Smooth muscle cell of trachea (primary cell): ENCODE measurements at places on chromosomes 11 and 22. TPM values are rescaled to one million over a fixed set of nuclear protein-coding genes. Genes with fewer than 3 reads are reported as not detected.

CLTCL1 gene
- total RNA-seq = 9.1 and 9.6 TPM in 2 replicates

KCNK4 gene
- 0.17 TPM in 1 of 2 replicates, not detected in the other for total RNA-seq

PISD gene
- 32.6 and 33.6 TPM in 2 replicates for total RNA-seq

GDPD4 gene
- total RNA-seq = 0.17 TPM in 1 of 2 replicates, not detected in the other

DERL3 gene
- 0.17 TPM in 1 of 2 replicates, not detected in the other for total RNA-seq

OR8B8 gene
- not detected in 2 replicates for total RNA-seq

VPREB3 gene
- total RNA-seq = 0.50 TPM in 1 of 2 replicates, not detected in the other

MRGPRG gene
- not detected in 2 replicates for total RNA-seq

MS4A7 gene
- total RNA-seq = not detected in 2 replicates

C11orf52 gene
- total RNA-seq = 0.66 TPM in 1 of 2 replicates, not detected in the other

RNF169 gene
- 25.7 and 27.1 TPM in 2 replicates for total RNA-seq

ALKBH8 gene
- total RNA-seq = 7.3 and 11.5 TPM in 2 replicates

OR2AT4 gene
- total RNA-seq = not detected in 2 replicates

HNRNPUL2 gene
- total RNA-seq = 9.6 and 18.3 TPM in 2 replicates

CLDN5 gene
- total RNA-seq = 0.17 and 2.2 TPM in 2 replicates

DSCAML1 gene
- under 0.01 TPM in 1 of 2 replicates, not detected in the other for total RNA-seq

GGTLC2 gene
- not detected in 2 replicates for total RNA-seq

CHRM4 gene
- total RNA-seq = 0.15 and 0.33 TPM in 2 replicates

MS4A4E gene
- total RNA-seq = not detected in 2 replicates

MS4A1 gene
- not detected in 2 replicates for total RNA-seq

PATE2 gene
- 0.29 and 0.66 TPM in 2 replicates for total RNA-seq

TRIM48 gene
- not detected in 2 replicates for total RNA-seq

MLC1 gene
- total RNA-seq = under 0.01 TPM in 1 of 2 replicates, not detected in the other

CTSD gene
- 228 and 489 TPM in 2 replicates for total RNA-seq

MS4A14 gene
- not detected in 2 replicates for total RNA-seq

MUC6 gene
- total RNA-seq = under 0.01 TPM in 1 of 2 replicates, not detected in the other

SNX19 gene
- 85.8 and 112 TPM in 2 replicates for total RNA-seq

RHOD gene
- 9.7 and 20.2 TPM in 2 replicates for total RNA-seq

TRIM51 gene
- total RNA-seq = not detected in 2 replicates

CD6 gene
- total RNA-seq = 0.66 TPM in 1 of 2 replicates, not detected in the other

CD3E gene
- total RNA-seq = not detected in 2 replicates

NCF4 gene
- total RNA-seq = not detected in 2 replicates

SAA1 gene
- total RNA-seq = not detected in 2 replicates

XRCC6 gene
- 298 and 490 TPM in 2 replicates for total RNA-seq

CEND1 gene
- total RNA-seq = 2.2 and 2.8 TPM in 2 replicates

KIF18A gene
- total RNA-seq = 3.1 and 22.8 TPM in 2 replicates

PMM1 gene
- total RNA-seq = 34.4 and 45.1 TPM in 2 replicates

MUC15 gene
- total RNA-seq = not detected in 2 replicates

SSTR3 gene
- total RNA-seq = 0.33 TPM in 1 of 2 replicates, not detected in the other

PYGM gene
- total RNA-seq = 1.3 and 2.2 TPM in 2 replicates

NPAS4 gene
- 0.29 TPM in 1 of 2 replicates, not detected in the other for total RNA-seq

USP2 gene
- total RNA-seq = 0.29 and 0.83 TPM in 2 replicates

SLC5A1 gene
- not detected in 2 replicates for total RNA-seq

PTPN5 gene
- not detected in 2 replicates for total RNA-seq

PRODH gene
- total RNA-seq = 0.17 TPM in 1 of 2 replicates, not detected in the other
